ENCODE measurements at places on chromosomes 16 and 17.

GRCh38 chr16:11546608-11547061 is 40.1 kb downstream of the LITAF start:
- no peak for DNase-seq

GRCh38 chr17:8835106-8835505 is 32.4 kb downstream of the PIK3R6 start:
- no peak for DNase-seq

DNA sequence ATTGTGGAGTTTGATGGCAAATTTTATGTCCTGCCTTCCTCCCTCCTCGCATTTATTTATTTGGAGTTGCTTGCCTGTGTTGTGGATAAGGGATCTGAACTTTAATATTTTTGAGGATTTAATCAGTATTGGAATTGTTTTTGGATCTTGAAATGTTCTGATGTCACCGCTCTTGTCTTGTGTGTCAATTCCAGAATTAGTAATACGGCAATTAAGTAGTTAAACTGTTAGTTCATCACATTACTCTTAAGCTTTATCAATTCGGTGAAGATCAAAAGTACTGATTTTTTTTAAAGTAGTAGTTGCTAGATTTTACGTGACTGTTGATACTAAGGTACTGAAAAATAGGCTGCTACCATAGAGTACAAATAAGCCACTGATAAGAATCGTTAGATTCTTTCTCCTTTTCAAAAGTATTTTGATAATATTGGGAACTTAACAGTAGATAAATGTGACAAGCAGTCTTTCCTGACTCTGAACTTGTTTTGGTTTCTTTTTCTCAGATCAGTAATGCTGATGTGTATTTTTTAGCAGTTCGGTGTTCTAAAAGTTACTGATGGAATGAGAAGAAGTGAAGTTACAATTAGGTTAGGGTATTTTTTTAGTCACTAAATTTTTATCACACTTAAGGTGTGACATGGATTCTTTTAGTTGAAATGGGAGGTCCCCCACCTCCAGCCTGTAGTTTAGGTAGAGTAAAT is 2.0 kb downstream of the RBBP6 start:
- DNase-seq, result no peak

DNA sequence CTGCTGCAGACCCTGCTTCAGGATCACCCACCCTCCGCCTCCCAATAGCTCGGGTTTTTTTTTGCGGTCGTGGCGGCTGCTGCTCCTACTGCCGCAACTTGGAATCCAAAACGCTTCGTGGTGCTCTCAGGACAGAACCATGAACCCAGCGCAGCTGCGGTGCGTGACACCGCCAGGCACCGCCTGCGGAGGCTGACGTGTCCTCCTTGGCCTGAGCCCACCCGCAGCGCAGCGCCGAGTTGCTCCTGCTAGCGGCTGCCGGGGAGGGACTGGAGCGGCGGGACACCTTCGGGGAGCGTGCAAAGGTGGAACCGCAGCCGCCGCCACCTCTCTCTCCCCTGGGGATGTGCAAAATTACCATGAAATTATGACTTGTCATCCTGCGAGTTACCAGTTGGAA is 1893.0 kb downstream of the TP53TG3F start:
- no peak for DNase-seq

DNA sequence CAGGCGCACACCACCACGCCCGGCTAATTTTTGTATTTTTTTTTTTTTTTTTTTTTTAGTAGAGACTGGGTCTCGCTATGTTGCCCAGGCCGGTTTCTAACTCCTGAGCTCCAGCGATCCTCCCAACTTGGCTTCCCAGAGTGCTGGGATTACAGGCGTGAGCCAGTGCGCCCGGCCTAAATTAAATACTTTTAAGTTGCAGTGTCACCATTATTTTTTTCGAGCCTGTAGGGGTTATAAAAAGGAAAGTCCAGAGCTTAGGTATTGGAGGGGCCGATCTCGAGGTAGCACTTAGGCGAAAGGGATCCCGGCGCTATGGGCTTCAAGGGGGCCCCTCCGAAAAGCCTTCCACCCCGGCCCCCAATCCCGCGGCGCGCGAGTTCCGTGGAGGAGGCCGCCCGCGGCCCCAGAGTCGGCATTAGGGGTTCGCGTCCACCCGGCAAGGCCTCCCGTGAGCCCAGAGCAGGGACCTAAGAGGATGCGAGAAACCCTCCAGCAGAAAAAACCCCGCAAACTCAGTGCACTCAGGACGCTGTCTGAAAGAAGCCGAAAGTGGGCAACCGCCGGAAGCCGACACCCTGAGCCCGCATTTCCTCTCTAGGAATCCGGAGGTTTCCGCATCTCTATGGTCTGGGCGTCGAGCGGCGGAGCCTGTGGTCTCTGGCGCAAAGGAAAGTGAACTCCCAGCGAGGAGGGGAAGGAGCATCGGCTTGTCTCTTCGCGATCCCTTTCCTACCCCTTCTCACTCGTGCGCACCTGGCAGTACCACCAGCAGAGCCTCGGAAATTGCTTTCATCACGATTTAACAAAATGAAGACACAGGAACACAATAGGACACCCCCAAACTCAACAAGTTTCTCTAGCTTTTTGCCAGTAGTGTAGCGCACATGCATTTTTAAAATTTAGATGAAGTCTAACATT is 14.1 kb upstream of the RGS9 start:
- DNase-seq, result peak; percentile 85

DNA sequence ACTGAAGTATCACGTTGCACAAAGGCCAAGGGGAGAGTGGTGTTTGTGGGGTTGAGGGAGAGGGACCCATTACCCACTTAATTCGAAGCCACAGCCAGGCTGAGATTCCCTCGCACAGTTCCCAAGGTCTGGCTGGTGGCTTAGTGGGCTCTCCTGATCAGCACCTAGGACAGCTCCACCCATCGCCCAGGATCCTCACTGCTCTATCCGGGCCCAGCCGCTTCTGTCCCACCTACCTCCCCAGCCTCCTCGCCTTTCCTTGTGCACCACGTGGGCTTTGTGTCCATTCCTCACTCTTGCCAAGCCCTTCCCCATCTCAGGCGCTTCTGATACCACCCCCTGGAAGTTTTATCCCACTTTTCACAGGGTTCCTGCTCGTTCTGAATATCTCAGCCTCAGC is 163.5 kb downstream of the CCT6B start:
- peak; percentile 26 for DNase-seq

GRCh38 chr16:81239367-81240121 is 1.1 kb downstream of the BCO1 start:
- no peak for DNase-seq

DNA sequence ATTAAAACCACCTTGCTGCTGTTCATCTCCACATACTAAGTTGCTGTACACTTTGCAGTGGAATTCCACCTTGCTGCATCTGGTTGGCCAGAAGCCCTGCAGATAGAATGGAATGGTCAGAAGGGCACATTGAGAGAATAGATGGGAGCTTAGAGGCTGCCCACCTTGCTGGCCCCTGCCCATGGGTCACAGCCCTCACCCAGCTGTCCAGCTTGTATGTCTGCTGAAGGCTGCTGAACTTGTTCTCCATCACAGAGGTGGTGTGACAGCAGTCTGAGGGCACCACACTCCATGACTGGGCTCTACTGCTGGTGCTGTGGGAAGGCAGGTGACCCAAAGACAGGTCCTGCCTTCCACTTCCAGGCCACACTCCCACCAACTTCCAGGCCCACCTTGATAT is 1755.4 kb downstream of the TP53TG3F start:
- DNase-seq, result no peak

DNA sequence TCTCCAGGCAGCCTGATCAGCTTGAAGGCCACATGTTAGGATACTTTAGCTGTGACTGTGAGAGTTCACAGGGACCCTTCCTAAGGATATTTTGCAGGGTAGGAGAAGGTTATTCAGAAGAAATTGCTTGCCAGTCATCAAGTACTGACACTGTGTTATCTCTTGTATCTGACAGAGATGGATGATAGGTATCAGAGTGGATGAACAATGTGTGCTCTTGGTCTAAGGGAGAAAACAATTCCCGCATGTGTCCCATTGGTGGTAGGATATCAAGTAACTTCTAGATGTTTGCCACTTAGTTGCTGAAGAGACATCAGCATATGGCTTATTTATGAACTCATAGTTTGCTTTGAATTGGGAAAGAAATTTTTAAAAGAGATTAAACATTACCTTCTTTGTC is 219.3 kb downstream of the SPECC1 start:
- DNase-seq, result no peak

DNA sequence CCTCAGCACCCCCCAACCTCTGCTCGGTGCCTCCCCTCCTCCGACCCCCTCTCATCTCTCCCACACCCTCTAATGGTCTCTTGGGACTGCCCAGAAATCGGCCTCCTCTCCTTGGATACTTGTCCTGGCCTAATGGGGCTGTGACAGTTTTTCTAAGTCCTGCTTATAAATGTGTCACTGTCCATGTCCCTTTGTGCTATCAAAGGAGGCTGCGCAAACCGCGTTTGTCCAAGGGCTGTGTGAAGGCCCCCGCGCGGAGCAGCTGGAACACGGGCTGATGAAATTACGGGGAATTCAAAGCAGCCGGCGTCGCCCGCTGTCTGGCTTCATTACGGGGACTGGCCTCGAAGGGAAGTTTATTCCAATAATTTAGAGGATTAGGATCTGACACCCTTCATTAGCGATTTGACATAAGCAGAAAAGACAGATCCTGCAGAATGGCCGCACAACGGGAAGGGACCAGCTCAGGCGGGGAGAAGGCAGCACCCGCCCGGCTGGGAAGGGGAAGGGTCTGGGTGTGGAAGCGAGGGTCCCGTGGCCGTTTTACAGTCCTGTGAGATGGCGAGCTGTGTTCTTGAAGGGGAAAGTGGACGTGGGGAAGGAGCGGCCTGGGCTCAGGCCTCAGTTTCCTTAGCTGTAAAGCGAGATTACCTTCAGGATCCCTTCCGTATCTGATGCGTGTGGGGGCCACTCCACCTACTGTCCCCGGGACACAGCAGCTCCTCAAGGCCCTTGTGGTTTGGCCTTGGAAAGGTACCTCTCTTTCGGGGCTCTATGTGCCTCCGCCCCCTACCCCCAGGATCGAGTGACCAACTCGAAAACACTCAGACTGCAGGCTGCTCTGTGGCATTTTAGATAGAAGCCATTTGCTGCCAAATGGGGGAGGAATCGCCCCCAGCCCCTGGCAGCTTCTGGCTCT is 1.6 kb upstream of the WFIKKN2 start:
- DNase-seq, result no peak

DNA sequence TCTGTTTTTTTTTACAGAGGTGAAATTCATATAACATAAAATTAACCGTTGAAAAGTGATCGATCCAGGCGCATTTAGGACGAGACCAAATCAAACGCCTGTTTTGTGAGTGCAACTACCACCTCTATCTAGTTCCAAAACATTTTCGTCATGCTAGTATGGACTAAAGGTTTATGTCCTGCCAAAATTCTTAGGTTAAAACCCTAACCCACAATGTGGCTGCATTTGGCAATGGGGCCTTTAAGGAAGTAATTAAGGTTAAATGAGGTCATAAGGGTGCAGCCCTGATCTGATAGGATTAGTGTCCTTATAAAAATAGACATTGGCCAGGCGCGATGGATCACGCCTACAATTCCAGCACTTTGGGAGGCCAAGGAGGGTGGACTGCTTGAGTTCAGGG is 32.8 kb upstream of the RCVRN start:
- DNase-seq, result no peak

GRCh38 chr16:50183316-50183715 is 30.2 kb downstream of the TENT4B start:
- DNase-seq, result no peak

DNA sequence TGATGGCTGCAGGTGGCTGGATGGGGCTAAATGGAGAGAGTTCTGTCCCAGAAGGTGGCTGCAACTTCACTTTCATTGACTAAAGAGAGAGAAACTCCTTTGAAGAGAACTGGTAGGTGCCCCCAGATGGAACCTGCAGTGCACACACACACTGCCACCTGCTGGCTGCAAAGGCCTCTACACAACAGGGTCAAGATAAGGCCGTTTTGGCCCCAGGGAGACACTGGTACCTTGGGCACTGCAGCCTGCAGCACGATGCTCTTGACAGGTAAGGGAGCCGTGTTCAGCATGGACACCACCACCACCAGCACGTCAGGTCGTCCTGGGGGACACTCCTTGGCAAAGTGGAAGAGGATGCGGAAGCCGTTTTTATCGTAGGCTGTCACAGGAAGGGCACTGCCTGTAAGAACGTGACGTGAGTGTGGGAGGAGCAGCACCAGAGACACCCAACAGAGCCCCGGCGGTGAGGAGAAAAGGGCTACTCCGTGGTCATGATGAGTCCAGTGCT is 22.7 kb downstream of the GGA3 start:
- DNase-seq, result peak; percentile 63

Measured in activated CD4-positive, alpha-beta T cell treated with anti-CD3 and anti-CD28 coated beads, Interleukin-2, amount 50 U/mL, for 48 hours (primary cell).